NCI-H2081 treated with DMSO at 0.1 percent for 48 hours (cell line): ENCODE measurements at places on chromosomes 3 and 15.

DNA sequence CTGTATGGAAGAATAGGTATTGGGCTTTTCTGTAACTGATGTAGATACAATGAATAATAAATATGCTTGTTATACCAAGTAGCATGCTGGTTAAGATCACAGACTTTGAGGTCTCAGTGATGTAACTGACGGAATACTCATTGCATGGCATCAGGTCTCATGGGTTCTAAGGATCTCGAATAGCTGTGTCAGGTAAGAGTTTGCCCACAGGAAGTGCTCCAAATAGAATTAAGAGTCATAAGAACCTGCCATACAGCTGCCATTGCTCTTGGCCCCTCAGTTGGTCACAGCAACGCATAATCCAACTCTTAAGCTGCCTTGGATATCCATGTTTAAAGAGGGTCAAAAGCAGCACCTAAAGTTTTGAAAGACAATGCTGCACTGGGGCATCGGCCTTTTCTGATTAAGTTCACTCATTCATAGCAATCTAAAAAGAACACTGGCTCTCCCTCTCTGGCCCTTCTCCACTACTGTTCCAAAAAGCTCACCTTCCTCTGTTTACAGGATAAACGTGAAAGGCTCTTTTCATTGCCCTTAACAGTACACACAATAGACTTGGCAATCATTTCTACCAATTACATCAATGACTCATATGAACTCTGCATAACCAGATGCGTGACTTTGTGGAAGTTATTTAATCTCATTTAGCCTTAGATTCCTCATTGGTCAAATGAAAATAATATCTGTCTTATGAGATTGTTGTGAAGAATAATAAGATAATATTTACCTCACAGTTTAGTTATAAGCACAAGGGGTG is 74.6 kb downstream of the ZBTB20 start:
- DNase-seq = no peak

DNA sequence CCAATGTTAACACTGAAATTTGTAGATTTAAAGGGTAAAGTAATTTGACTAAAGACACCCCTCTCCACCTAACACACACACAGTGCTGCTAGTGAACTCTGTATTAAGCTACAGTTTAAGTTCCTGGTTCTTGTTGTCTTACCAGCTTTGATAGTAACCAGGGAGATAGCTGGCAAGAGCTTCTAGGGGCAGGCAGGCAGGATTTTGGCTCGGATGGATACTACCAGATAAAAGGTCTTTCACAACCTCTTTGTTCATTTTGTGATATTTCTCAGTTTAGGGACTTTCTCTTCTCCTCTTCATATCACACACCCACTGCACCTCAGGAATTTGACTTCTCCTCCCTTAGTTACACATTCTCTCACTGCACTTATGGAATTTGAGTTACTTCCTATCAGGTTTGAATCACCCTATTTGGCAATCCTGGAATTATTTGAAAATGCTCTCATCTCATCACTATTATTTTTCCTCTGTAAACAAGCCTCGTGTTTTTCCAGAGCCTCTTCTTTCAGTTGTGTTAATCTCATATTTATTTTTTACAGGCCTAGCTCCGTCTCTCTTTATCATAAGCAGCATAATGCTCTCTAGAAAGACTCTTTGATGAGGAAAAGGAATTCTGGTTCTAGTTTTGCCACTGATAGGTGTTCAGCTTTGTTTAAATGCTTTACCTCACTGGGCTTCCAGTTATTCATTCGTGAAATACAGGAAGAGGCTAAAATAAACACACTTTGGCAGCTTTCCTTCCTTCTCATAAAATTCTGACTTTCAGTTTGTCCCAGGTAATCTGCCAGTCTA is 23.0 kb upstream of the CLDN1 start:
- no peak for DNase-seq

DNA sequence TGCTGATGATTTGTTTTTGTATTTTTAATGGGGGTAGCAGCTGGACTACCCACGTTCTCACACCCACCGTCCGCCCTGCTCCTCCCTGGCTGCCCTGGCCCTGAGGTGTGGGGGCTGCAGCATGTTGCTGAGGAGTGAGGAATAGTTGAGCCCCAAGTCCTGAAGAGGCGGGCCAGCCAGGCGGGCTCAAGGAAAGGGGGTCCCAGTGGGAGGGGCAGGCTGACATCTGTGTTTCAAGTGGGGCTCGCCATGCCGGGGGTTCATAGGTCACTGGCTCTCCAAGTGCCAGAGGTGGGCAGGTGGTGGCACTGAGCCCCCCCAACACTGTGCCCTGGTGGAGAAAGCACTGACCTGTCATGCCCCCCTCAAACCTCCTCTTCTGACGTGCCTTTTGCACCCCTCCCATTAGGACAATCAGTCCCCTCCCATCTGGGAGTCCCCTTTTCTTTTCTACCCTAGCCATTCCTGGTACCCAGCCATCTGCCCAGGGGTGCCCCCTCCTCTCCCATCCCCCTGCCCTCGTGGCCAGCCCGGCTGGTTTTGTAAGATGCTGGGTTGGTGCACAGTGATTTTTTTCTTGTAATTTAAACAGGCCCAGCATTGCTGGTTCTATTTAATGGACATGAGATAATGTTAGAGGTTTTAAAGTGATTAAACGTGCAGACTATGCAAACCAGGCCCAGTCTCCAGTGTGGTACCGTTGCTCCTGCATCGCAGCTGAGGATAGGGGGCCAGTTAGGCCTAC is 1.4 kb upstream of the FES start:
- DNase-seq = no peak

DNA sequence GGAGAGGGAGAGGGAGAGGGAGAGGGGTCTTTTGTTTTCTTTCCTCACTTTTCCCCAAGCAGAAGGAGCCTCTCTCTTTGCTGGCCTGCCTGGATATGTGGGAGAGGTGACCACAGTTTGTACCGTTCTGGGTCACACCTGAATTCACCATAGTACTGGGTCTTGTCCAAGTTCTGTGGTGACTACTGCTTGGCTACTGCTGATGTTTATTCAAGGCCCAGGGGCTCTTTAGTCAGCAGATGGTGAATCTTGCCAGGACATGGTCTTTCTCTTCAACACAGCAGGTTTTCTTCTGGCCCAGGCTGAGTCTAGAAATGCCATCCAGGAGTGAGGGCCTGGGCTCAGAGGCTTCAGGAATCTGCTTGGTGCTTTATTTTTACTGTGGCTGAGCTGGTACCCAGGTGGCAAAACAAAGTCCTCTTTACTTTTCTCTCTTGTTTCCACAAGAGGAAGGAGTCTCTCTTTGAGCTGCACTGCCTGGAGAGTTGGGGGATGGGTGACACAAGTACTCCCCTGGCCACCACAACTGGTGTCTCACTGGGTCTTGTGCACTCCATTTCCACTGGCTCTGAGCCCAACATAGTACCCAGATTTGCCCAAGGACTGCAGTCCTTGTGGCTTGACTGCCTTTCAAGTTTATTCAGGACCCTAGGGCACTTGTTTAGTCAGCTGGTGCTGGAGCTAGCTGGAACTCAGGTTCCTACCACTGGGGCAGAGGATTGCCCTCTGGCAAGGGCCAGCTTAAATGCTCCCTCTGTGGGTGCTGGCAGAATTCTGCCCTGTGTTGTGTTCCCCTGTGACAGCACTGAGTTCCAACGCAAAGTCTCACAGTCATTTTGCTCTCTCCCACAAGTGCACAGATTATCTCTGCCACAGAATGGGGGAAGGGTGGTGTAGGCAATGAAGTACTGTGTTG is 16.8 kb upstream of the CCNDBP1 start:
- DNase-seq = no peak

- no peak for DNase-seq
These were observed 129.3 kb downstream of the EEFSEC start for GRCh38 chr3:128282380-128283196.

GRCh38 chr3:183529717-183530116 is 25.8 kb downstream of the KLHL6 start:
- DNase-seq = no peak

- no peak for DNase-seq
These were observed 39.1 kb downstream of the KLF13 start for GRCh38 chr15:31365655-31366127.

- no peak for DNase-seq
These were observed 72.0 kb upstream of the UMPS start for GRCh38 chr3:124658270-124658669.

- DNase-seq = no peak
These were observed 11.1 kb downstream of the ADAMTS17 start for GRCh38 chr15:100330629-100331215.

- no peak for DNase-seq
These were observed 53.0 kb upstream of the INO80 start for GRCh38 chr15:41169086-41169485.

DNA sequence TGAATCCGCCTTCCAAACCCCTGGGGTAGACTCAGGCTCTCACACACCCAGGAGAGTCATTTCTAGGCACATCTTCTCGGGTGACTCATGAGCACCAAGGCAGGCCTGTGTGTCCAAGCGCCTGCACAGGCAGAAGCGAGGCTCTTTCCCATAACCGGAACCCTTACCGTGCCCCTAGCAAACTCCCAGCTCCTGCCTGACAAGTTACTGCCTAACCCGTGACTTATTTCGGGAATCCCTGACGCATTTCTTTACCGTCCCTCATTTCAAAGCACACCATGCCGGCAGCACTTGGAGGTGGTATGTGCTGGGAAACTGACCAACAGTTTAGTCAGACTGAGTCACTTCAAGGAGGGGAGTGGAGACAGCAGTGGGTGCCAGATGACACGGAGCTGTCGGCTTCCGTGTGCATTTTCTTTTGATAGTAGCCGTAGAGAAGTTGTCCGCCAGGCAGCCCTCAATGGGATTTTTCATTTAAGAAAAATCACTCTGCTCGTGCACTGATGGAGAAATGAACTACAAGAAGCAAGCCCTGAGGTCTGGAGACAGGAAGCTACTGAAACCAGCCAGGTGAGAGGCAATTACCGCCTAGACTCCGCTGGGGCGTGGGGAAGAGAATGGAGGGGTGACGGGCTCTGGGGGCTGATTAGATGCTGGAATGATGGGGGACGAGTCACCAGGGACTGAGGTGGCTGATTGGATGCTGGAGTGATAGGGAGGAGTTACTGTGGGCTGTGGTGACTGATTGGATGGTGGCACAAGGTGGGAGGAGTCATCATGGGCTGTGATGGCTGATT is 17.3 kb upstream of the HRH1 start:
- no peak for DNase-seq

GRCh38 chr3:10513306-10513705 is 7.9 kb upstream of the ATP2B2 start:
- no peak for DNase-seq

DNA sequence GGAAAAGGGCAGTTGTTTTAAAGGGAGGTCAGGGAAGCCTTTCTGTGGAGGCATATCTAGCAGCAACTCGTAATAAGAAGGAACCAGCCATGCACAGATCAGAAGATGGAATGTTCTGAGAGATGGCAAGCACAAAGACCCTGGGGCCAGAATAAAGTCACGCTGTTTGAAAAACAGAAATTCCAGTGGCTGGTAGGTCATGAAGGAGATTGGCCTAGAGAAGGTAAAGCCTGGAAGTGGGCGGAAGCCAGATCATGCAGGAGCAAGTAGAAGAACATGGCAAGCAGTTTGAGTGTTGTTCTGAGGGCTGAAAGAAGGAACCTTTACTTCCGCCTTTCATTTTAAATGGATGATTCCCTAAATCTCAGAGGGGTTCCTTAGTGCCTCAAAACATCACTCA is 208.1 kb upstream of the PPP2R3A start:
- DNase-seq = no peak

DNA sequence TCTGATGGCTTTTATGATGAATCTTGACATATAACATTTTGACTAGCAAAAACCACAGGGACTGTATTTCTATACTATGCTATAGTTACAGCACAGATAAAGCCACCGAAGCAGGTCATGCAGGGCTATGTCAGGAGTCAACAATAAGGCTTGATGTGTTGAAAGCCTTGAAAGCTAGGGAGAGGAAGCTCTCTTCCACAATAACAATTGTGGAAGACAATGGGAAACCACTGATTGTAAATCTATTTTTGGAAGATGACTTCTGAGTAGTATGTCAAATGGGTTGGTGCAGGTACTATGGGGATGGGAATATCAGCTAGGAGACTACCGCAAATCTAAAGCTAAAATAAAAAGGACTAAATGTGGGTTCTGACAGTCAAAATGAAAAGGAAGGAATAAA is 4.0 kb upstream of the AQR start:
- no peak for DNase-seq

- DNase-seq = no peak
These were observed 12.0 kb downstream of the BSN start for GRCh38 chr3:49566312-49566711.

DNA sequence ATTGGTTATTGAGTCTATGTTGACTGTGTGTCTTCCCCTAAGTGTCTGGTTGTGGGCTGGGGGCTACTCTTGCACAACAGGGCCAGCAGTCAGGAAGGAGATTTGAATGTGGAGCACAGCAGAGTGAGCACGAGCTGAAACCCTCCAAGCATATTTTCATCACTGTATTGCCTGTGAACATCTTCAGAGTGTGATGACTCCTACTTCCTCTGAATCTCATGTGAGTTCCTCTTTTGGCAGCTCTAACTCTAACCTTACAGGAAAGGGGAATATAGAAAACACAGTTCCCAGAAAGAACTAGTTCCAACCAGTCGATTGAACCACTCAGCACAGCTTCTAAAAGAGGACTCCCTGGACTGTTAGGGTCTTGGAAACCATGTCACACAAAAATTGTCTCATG is 211.6 kb downstream of the RAP2B start:
- no peak for DNase-seq

DNA sequence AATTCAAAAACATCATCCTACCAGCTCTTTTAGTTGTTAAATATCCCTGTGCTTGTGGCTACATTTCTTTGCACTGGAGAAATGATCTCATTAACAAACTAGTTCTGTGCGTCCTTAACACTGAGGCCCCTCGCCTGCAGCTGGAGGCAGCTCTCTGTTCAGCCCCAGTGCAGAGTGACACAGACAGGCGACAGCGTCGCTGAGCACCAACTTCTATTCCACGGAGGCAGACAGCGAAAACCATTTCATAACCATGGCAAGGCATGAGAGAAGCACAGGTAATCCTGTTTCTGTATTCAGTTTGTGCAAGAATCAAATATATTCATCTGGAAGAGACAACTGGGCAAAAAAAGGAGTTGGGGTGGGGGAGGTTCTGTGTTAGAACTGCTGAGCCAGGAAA is 530.7 kb downstream of the ZIC1 start:
- no peak for DNase-seq

- no peak for DNase-seq
These were observed 875 bp upstream of the HLTF start for GRCh38 chr3:149087208-149087607.

GRCh38 chr15:65777053-65777452 is 15.0 kb downstream of the DENND4A start:
- DNase-seq = no peak
